Stimulated activated CD8-positive, alpha-beta memory T cell treated with anti-CD3 and anti-CD28 coated beads, Interleukin-4, amount 100 ng/mL, for 1 hour (primary cell): ENCODE measurements at places on chromosomes 5 and 9.

DNA sequence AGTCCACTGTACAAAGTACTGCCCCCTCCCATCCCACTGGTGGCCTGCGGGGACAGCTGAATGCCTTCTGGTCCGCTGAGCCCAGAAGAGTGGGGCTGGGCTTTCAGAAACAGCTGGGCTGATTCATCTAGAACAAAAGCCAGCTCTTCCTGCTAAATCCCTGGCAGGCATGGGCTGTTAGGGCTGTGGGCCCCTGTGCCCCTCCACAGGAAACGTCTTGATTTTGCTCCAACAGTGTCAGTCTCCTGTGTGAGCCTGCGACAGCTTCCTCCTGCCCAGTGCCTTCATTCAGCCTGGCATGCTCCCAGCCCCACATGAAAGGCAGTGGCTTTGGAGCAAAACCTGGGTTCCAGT is 6.9 kb upstream of the GSN start:
- DNase-seq = no peak

- no peak for DNase-seq
These were observed 233.5 kb downstream of the MRPS30 start for GRCh38 chr5:45042283-45042682.

GRCh38 chr9:81902196-81902595 is 26.0 kb upstream of the SPATA31D4 start:
- DNase-seq = no peak

GRCh38 chr9:21989440-21990189 is 4.6 kb downstream of the CDKN2A start:
- no peak for DNase-seq

DNA sequence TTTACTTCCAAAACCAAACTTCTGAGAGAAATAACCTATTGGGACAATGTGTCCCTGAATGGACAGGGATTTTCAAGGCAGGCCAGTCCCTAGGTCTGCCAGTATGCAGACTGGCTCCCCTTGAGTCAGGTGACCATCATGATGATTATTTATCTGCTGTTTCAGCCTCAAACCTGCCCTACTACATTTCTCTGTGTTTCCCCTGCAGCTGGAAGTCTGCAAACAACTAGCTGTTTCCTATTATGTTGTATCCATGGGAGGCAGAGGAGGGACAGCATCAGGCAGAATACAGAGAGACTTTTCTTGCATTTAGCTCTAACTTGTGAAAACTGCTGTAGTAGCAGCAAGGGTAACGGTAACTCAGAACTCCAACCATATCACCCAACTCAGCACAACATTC is 36.2 kb upstream of the IFNK start:
- no peak for DNase-seq

GRCh38 chr9:93189369-93190132 is 5.6 kb downstream of the WNK2 start:
- DNase-seq = no peak

DNA sequence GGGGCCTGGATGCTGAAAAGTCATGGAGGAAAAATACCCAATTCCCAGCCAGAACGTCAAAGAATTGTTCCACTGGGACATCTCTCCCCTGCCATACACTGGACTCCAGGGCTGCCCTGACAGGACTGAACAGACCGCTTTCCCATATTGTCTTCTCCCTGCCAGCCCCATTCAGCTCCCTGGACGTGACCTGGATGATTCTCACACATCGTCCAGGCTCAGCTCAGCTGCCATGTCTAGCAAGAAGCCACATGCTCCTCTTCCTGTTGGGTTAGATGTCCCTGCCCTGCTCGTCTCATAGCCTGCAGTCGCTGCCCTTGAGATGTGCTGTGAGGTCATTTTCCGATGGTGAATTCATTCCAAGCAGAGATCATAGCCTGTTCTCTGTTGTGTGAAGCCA is 37.4 kb downstream of the FOXI1 start:
- no peak for DNase-seq
